Naive thymus-derived CD4-positive, alpha-beta T cell (primary cell): ENCODE measurements at places on chromosomes 3 and 15.

- no peak for DNase-seq
These were observed 24.6 kb upstream of the AP4E1 start for GRCh38 chr15:50883903-50884302.

- DNase-seq: no peak
These were observed 31.9 kb upstream of the SMAD6 start for GRCh38 chr15:66670175-66670574.

- no peak for DNase-seq
These were observed 8.4 kb downstream of the GALK2 start for GRCh38 chr15:49178497-49178896.

- no peak for DNase-seq
These were observed 9.0 kb upstream of the COPG1 start for GRCh38 chr3:129240436-129240835.

DNA sequence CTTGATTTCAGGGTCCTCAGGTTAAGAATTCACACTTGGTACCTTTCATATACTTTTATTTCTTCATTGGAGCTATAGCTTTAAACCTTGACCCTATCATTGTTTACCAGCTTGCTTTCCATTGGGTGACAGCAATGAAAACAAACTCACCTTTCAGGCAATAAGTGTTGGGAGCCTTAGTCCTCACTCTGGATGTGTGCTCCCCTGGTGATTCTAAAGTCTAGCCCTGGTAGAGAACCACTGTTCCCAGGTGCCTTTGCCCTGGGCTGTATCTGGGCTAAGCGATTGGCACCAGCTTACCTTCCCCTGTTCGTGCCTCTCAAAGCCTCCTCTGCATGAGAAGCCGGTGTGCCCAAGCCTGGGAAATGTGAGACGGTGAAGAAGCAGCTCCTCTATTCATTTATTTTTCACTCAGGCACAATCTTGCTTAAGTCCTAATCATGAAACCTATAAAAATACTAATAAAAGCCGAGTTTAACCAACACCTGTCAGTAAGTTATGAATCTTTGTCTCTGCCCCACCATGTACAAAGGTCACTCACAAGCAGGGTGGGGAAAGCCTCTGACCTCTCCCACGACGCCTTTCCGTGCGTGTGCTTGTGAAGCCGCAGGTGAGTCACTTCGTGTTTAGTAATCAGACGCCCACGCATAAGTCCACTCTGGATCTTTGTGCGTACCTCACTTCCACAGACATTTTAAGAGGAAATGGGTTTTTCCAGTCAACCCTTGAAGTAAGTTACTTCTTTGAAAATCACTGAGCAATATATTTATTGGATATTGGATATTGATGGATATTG lies 12.8 kb upstream of the ARRDC4 start:
- DNase-seq: no peak

DNA sequence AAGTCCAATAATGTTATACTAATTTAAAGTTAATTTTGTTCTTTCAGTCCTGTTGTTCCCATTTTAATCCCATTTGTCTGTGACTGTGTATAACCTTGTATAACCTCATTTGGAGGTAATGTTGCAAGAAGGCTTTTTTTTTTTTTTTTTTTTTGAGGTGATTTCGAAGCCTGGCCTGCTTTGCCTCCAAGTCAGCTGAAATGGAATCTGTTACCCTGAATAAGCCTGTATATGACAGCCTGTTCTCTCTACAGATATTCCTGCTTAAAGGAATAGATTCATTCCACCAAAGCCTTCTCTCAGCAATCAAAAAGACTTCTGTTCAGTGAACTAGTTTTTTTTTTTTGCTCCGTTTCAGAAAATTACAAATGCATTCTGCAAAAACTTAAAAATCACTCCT lies 271.8 kb upstream of the UBE2E1 start:
- DNase-seq: no peak

DNA sequence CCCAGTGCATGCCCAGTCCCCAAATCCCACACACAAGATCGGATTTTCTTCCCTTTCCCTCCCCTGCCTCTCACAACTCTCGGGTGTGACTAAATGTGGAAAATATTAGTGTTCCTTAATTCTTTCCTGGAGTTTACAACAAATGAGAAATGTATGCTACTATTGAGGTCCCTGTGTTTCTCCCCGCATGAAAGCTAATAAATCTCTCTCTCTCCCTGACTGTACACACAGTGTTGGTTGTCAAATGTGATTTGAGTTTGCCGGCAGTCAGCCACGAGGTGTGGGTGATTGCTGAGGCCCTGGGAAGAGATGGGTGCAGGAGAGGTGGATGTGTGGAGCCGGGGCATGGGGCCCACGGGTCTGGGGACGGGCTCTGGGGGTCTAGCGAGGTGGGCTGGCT lies 161.4 kb upstream of the IQSEC1 start:
- DNase-seq: no peak

- DNase-seq: no peak
These were observed 80.1 kb upstream of the ARL6 start for GRCh38 chr3:97684490-97684889.

- DNase-seq: no peak
These were observed 5.0 kb upstream of the IL17RE start for GRCh38 chr3:9897408-9898372.

DNA sequence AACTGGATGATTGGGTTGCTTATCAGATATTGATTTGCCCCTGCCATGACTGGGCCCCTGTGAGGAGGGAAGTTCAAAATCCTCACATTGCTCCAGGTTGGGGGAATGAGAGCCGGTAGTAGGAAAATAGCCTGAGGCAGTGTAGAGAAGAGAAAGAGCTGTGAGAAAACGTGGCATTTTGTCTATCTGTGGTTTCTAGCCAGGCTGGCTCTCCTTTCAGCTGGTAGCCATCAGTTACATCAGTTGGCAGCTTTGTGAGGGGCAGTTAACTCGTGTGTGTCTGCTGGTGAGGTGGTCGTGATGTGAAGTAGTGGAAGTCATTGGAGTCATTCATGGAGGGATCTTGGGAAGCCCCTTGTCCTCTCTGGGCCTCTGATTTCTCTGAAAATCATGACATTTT lies 5.2 kb downstream of the ESYT3 start:
- DNase-seq: no peak

DNA sequence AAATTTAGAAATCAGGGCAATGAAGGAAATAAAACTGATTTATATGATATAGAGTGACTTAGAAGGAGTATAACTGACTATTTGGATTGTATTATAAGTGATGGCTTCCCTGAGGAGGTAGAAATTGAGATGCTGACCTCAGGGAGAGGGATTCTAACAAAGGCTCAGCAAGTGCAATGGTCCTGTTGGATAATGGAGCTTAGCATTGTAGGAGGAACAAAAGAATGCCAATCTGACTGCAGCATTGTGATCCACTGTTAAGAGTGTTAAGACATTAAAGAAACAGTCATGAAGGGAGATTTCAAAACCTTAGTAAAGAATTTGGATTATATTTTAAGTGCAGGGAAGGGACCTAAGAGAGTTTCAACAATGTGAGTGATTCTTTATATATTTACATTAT lies 158.4 kb upstream of the NAALADL2 start:
- DNase-seq: no peak

DNA sequence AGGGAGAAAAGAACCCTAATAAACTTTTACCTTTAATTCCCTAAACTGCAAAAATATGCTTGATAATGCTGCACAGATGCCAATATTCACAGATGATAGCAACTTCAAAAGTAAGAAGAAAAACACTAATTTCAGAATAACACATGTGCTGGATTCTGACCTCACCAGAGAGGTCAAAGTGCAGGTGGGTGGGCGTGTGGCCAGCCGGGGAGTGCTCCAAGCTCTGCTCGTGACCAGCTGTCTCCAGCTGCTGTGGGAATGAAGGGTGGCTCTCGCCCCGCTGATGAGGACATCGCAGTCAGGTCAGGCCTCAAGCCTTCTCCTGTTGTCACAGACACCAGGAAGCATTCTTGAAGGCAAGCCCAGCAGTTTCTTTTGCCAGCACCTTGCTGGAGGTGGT lies 57.1 kb downstream of the ADAMTS17 start:
- no peak for DNase-seq

- no peak for DNase-seq
These were observed 144.9 kb upstream of the MRPS22 start for GRCh38 chr3:139198929-139199328.

DNA sequence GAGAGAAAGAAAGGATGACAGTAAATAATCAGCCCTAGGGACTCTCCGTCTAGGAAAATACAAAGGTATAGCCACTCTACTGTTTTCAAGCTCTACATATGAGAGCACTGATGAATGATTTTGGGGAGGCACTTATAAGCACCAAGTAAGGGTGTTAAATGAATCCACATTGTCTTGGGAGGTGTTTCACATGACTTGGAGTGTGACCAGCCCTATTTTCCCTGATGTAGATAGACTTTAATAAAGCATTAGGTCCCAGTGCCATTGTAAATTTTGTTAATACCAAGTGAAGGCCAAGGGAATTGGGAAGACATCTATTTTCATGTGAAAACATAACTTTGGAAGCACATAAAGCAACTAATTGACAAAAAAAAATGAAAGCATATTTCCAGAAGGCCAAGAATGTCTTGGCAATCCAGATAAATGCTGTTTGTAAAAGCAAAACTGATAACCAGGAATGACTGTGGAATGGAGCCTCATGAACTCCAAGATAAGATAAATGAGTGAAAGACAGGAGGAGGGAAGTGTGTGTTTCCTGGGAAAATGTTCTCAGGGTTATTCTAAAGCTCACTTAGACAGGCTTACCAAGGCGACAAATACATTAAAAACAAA lies 96.0 kb upstream of the MYZAP start:
- DNase-seq: no peak

DNA sequence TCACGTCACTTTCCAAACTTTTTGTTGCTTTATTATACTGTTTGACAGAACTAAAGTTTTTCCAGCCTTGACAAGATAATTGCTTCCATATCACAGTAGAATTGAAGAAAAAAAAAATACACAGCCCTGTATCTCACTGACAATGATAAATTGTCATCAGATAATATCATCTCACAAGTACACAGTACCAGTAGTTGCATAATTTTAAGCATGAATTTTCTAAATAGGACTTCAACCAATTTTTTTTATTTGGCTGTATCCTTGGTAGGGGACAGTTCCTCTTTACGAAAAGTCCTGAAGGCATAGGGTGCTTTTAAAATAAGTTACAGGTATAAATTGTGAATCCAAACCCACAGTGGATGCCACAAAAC lies 230.7 kb downstream of the ATP8B4 start:
- DNase-seq: no peak

DNA sequence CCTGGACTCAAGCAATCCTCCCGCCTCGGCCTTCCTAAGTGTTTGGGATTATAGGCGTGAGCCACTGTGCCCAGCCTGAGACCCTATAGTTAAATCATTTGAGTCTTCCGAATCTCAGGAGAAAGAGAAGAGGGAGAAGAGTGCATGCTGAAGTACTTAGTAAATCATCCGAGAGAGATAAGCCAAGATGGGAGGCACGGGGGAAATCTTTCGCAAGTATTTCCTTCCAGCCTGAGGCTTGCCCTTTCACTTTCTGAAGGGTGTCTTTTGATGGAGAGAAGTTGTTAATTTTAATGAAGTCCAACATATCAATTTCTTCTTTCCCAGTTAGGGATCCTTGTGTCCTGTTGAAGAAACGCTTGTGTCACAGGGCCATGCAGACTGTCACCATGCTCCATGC lies 97.1 kb upstream of the SLC6A6 start:
- no peak for DNase-seq

GRCh38 chr15:88985547-88986393 lies 72.6 kb upstream of the MFGE8 start:
- DNase-seq: no peak

- DNase-seq: no peak
These were observed 241.4 kb downstream of the NFKBIZ start for GRCh38 chr3:102090721-102091045.

DNA sequence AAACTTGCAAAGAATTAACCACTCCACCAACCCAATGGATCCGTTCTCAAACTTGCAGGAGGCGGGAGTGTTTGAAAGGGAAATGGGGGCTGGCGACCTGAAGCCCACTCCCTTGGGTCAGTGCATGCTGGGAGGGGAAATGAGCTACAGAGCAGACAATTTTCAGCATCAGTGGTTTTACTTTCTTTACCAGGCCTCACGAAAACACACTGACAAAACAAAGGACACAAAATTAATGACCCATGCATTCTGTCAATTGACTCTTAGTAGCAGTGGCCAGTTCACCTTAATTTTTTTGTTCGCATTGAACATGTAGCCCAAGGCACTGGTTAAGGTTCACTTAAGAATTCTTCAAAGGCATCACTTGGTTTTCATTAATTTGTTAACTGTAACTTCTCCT lies 413.5 kb downstream of the MECOM start:
- DNase-seq: no peak

DNA sequence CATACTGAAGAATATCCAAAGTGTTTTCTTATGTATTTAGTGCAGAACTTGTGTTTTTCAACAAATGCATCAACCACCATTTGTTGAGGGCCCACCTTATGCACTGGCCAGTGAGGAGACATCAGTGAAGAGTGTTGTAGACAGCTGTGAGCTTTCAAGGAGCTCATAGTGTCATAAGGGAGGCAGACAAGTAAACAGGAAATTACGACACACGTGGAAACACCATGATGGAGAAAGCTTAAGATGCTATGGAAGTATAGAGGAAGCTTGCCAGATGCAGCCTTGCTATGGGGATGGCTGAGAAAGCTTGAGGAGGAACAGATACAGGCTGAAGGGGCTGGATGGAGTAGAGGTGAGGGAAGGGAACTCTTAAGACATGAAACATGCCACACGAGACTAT lies 50.8 kb upstream of the PSMD6 start:
- no peak for DNase-seq

DNA sequence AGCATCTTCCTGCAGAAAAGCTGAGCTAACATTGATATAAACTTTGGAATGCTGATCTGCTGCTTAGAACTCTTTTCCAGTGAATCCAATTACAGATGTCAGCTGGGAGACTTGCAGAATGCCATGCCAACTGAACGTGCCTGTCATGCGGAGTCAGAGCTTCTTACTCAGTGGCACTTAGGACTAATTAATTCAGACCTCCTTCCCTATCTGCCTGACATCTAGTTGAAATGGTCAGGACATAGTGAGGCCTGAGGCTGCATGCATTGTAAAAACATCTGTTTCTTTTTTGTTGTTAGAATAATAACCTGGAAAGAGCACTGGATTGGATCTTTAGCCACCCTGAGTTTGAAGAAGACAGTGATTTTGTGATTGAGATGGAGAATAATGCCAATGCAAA lies 112.6 kb downstream of the USP13 start:
- DNase-seq: no peak

DNA sequence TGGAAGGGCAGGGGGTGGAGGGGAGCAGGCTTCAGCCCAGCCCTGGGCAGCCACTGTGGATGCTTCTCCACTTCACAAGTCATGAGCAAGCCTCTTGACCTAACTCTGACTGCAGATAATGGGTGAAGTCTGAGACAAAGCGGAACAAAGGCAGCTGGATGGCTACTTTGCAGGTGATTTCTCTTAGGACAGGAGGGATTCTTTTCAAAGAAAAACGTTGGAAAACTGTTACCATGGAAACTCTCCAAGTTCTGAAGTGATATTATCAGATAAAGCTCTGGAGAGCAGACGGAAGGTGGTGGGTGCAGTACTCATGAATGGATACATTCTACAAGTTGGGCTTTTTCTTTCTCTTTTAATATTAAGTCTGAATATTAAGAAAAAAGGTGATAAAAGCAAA lies 254.2 kb upstream of the SLCO3A1 start:
- DNase-seq: no peak
